ENCODE measurements at places on chromosomes 7 and 10.

GRCh38 chr10:61898435-61898778 is 3.1 kb upstream of the ARID5B start:
- DNase-seq = no peak

DNA sequence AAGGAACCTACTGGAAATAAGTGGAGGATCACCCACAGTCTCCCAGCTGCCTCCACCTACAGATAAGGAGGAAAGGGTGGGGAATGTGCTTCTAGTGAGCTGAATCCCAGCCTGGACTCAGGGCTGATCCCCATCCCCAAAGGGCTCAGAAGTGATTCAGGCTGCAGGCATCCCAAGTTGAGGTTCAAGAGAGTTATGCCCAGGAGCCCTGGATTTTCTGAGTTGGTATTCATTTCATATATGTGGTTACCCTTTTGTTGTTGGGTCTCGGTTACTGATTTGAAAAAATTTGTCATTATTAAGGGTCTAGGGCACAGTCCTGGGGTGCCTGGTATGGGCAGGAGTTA is 30.0 kb upstream of the SRGN start:
- DNase-seq = no peak

GRCh38 chr7:87875151-87876039 is 765 bp downstream of the SLC25A40 start:
- DNase-seq = no peak

- no peak for DNase-seq
Observed at GRCh38 chr10:14374745-14375445, 44.2 kb upstream of the FRMD4A start.

- DNase-seq = no peak
Observed at GRCh38 chr7:95525503-95525902, 39.8 kb downstream of the ASB4 start.

- DNase-seq = no peak
Observed at GRCh38 chr10:59648711-59649201, 60.9 kb downstream of the SLC16A9 start.

DNA sequence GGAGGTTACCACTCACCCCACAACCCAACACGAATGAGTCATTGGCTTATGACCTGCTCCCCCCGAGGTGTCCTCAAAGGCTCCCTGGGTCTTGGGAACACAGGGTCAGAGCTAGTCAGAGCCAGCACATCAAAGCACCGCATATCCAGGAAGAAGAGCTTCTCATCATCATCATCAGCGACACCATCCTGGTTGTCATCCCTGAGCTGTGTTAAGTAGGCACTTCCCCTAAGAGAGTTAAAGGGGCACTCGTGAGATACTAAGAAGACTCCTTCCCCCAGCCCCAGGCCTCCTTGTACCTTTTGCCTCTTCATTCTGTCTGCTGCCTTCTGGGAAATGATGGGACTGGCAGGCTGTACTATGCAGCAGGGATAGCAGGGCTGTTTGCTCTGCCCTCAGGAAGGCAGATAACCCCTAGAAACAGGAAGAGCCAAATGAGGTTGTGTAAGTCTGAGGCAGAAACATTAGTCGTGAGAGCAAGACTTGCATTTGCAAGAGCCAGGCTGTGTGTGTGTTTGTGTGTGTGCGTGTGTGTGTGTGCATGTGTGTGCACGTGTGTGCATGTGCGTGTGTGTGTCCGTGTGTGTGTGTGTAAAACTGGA is 11.1 kb upstream of the CPA1 start:
- DNase-seq = no peak

DNA sequence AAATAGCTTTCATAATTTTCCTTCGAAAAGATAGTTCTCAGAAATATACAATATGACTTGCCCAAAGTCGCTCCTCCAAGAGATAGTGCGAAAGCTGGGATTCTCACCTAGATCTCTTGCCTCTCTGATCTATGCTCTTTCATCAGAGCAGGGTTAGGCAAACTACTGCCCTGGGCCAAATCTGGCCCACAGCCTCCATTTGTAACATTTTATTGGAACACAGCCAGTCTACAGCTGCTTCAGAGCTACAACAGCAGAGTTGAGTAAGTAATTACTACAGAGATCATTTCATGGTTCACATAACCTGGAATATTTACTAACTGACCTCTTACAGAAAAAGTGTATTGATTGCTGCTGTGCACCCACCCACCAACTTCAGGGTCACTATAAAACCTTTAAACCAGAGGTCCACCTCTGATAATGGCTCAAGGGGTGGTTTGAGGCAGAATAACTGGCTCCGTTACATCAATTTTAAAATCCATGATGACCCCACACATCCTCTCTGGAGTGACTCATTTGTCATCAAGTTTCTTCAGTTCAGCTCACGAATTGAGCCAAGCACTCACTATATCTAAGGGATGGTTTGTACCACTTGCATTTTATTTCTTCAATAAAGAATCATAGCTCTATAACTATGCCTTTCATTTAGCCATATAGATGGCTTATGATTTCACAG is 1019.0 kb downstream of the XPNPEP1 start:
- DNase-seq = no peak

DNA sequence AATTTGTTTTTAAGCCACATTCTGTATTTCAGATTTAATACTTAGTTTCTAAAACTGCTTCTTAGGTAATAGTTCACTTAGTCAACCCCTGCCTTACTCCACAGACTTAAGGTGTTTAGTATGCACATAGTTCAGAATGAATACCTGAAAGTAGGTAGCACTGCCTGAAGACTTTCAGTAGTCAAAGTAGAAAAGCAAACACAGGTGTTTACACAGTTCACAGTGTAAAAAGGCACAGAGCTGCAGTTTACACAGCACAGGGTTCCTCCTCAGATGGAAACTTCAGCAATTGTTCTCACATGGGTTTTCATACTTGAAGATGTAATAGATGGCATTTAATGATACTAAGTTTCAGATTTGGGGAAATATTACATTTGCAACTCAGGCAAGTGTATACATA is 3.1 kb upstream of the PKD1L1 start:
- DNase-seq = no peak

GRCh38 chr7:80837345-80837744 is 81.5 kb downstream of the SEMA3C start:
- DNase-seq = no peak

- DNase-seq = no peak
Observed at GRCh38 chr7:16471933-16472332, 6.4 kb upstream of the SOSTDC1 start.

GRCh38 chr10:114306116-114306973 is 67.3 kb downstream of the VWA2 start:
- no peak for DNase-seq

DNA sequence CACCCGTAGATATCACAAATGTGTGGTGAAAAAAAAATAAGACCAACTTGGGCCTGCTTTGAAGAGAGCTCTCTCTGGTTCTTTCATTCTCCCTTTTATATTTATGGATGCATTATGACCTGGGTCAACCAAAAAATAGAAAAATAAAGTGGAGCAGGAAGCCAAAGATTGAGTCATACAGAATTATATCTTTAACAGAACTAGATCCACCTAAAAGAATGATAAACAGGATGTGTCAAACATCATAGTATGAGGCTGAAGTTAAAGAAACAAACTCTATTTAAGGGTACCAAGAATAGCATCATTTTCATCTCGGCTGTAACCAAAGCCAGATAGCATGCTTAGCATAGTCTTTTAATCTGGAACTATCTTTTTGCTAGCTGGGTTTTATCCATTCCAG is 28.8 kb upstream of the NMT2 start:
- DNase-seq = no peak

GRCh38 chr10:95820363-95820762 is 64.4 kb downstream of the ENTPD1 start:
- DNase-seq = no peak

GRCh38 chr7:7793921-7794320 is 75.5 kb upstream of the RPA3 start:
- no peak for DNase-seq

GRCh38 chr7:83695128-83695960 is 46.4 kb upstream of the SEMA3E start:
- no peak for DNase-seq

- DNase-seq = no peak
Observed at GRCh38 chr7:127872122-127872521, 159.1 kb downstream of the LRRC4 start.

DNA sequence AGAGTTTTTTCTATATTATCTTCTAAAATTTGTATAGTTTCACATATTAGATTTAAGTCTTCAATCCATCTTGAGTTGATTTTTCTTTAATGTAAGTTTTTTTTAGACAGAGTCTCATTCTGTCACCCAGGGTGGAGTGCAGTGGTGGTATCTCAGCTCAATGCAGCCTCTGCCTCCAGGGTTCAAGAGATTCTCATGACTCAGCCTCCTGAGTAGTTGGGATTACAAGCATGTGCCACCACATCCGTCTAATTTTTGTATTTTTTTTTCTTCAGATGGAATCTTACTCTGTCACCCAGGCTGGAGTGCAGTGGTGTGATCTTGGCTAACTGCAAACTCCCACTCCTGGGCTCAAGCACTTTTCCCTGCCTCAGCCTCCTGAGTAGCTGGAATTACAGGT is 143.4 kb upstream of the ZNF92 start:
- no peak for DNase-seq

- DNase-seq = no peak
Observed at GRCh38 chr10:26157734-26158133, 58.8 kb upstream of the GAD2 start.

DNA sequence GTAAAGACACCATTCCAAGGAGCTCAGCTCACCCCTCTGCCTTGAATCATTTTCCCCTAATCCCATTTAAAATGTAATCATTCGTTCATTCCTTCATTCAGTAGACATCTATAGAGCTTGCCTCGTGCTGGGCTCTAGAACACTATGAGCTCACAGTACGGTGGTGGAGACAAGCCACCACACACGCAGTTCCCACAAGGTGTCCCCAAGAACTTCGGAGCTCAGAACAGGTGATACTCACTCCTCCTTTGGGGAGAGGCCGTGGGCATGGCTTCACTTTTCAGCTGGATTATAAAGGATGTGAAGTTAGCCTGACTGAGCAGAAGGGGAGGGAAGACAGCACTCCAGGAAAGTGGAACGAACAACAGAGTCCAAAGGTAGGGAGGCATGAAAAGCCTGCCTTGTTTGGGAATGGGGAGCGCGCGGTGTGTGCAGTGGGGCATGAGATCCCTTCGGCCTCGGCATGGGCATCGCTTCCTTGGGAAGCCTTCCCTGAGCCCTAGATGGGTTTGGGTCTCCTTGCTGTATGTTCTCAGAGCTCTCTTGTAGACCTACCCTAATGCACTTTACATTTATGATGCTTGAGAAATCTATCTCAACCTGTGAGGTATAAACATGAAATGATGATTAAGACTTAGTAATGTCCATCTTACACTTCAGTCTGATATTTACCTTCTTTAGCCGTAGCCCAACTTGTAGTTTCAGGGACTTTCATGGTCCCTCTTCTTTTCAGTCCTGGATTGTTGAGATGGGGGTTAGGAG is 809 bp upstream of the OGA start:
- DNase-seq = no peak

GRCh38 chr7:108026647-108027046 is 23.7 kb upstream of the LAMB1 start:
- DNase-seq = no peak

DNA sequence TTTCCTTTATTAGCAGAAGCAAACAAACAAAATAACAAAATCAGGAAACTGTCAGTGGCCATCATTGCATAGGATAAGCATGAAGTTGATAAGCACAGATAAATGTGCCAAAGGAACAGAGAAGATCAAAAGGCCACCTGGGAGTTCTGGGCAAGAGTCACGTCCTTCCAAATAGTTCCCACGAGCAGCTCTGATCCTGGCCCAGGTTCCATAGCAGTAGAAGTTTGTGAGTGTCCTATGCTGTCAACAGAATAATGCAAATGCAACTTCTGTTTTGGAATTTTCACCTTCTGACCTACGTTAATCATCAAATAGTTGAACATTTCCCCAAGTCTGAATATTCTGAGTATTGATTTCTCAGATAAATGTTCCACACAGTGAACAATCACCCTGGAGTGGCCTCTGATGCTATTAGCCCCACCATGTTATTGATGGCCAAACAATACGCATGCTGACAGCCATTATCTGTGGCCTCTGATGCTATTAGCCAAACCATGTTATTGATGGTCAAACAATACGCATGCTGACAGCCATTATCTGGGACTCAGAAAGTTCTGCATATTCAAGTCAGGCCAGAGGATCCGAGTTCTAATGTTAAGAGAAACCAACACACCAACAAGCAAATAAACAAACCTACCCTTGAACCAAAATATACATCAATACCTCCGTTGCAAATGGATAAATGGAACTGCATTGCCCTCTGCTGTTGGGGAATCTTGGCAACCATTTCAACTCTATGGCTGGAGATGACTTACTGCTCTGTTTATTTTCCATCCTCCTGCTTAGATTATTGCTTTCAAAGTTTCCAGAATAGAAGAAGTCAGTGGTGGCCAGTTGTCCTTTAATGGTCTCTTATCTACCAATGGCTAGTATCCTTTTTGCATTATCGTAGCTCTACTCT is 63.3 kb downstream of the MRC1 start:
- DNase-seq = no peak

DNA sequence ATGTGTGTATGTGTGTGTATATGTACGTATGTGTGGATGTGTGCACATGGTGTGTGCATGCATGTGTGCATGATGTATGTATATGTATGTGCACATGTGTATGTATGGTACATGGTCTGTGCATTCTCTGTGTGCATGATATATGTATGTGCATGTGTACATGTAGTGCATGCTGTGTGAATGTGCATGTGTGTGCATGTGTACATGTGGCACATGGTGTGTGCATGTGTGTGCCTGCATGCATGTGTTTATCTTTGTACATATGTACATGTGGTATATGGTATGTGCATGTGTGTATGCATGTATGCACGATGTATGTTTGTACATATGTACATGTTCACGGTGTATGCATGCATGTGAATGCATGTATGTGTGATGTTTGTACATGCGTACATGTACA is 383.7 kb downstream of the TYW1 start:
- DNase-seq = no peak

- no peak for DNase-seq
Observed at GRCh38 chr7:107951896-107952295, 51.1 kb downstream of the LAMB1 start.

- DNase-seq = no peak
Observed at GRCh38 chr7:23349484-23350157, 50.5 kb downstream of the MALSU1 start.

DNA sequence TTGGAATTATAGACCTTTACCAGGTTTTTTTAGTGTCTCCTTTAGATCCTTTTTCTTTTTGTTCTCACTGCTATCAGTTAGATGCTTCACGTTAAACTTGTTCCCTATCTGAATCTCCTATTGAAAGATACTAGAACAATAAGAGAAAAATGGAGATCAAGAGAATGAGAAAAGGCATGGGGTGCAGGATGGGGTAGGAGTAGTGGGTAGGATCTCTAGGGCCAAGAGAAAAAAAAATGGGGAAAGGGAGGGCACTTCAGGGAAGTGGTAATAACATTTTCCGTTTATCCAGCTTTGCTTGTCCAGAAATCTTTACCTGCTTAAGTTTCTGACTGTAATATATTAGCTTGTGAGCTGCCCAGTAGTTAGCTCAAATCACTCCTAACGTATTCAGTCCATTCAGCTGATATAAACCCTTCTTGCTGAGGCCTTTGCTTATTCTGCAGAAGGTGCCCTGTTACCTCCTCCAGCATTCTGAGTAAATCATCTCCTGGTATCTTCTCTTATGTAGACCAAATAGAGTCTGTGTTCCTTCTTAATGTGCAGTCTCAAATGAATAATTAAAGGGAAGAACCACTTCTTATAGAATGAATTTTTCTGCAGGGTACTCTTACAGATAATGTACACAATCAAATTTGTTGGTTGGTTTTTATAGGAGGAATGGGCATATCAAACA is 69.7 kb downstream of the ZNRF2 start:
- DNase-seq = no peak

Measured in T follicular helper cell (primary cell).